Activated T-helper 2 cell treated with anti-CD3 and anti-CD28 coated beads, Interferon-gamma antibody, Interleukin-2, Interleukin-4, amounts not matched to agents 10 μg/mL and 5 μg/mL and 100 μg/mL, durations not matched to agents 14 hours and 24 hours and 36 hours (primary cell): ENCODE measurements at places on chromosomes 12 and 14.

- H3K27ac ChIP-seq, result no peak overlapping the region
- no peaks in the 10 kb centered on the region for H3K36me3 ChIP-seq
- DNase-seq, result no peak
- H3K4me1 ChIP-seq, result no peaks in the 10 kb centered on the region
- no peaks in the 10 kb centered on the region for H3K27me3 ChIP-seq
Observed at GRCh38 chr14:37133284-37133913, 39.0 kb downstream of the SLC25A21 start.

DNA sequence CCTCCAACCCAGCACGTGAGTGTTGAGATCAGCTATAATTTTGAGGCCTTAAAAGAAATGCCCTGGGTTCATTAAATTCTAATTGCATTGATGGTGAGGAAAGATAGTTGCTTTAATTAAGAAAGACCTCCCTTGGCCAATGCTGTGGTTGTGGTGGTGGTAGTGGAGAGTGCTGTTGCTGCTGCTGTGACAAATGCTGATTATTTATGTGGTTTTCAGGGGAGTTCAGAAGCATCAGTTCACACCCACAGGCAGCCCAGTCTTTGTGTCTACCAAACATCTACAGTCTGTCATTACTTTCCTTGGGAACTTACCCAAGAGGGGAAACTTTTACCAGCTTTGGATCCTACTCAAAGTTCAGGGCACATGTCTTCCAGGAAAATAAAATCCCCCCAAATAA, 178.4 kb upstream of the PARP11 start:
- peaks cover 5% of the 10 kb centered on the region for H3K4me1 ChIP-seq
- no peak overlapping the region for H3K4me3 ChIP-seq
- peaks cover 9% of the 10 kb centered on the region for H3K27me3 ChIP-seq
- DNase-seq, result no peak

GRCh38 chr12:75728826-75729225, 217.4 kb upstream of the KRR1 start:
- H3K36me3 ChIP-seq, result no peaks in the 10 kb centered on the region
- H3K27me3 ChIP-seq, result peaks cover 2% of the 10 kb centered on the region
- no peak overlapping the region for H3K27ac ChIP-seq
- DNase-seq, result no peak
- H3K4me1 ChIP-seq, result no peaks in the 10 kb centered on the region

GRCh38 chr14:74217672-74218448, 21.4 kb upstream of the VSX2 start:
- no peaks in the 10 kb centered on the region for H3K36me3 ChIP-seq
- no peak overlapping the region for H3K4me3 ChIP-seq
- H3K4me1 ChIP-seq, result no peaks in the 10 kb centered on the region
- H3K27me3 ChIP-seq, result peaks cover 8% of the 10 kb centered on the region
- H3K27ac ChIP-seq, result no peak overlapping the region

DNA sequence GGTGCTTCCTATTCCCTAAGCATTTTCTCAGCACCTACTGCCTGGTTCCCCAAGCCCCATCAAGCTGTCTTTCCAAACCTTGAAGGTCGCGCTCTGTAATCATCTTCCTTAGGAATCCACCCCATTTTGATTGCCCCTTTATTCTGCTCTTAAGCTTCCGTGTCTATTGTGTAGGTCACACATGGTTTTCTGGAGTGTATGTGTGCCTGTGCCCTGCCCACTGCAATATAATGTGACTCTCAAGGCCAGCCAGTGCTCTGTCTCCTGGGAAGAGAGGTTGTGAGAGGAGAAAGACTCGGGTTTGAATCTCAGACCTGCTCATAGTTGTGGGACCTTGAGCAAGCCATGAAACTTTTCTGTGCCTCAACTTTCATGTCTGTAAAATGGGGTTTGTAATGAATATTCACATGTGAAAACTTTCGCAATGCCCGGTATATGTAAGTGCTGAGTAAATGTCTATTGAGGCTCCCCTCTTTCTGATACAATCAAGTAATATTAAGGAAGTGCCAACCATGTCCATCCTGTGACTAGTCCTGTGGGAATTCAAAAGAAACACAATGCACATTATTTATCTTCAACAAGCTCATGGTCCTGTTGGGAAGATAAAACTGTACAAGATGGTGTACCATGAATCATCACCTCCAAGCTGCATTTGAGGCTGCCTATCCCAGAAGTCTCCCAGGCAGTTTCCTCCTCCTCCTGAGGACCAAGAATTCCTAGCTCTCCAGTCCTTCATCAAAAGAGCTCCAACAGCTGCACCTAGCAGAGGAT, 774 bp upstream of the KRT75 start:
- H3K4me3 ChIP-seq, result no peak overlapping the region
- H3K36me3 ChIP-seq, result no peaks in the 10 kb centered on the region
- H3K27ac ChIP-seq, result no peak overlapping the region
- H3K27me3 ChIP-seq, result peaks cover 2% of the 10 kb centered on the region

GRCh38 chr12:64098709-64099354, 123.3 kb downstream of the KICS2 start:
- no peak overlapping the region for H3K4me3 ChIP-seq
- no peaks in the 10 kb centered on the region for H3K27me3 ChIP-seq
- H3K4me1 ChIP-seq, result no peaks in the 10 kb centered on the region
- DNase-seq, result no peak

DNA sequence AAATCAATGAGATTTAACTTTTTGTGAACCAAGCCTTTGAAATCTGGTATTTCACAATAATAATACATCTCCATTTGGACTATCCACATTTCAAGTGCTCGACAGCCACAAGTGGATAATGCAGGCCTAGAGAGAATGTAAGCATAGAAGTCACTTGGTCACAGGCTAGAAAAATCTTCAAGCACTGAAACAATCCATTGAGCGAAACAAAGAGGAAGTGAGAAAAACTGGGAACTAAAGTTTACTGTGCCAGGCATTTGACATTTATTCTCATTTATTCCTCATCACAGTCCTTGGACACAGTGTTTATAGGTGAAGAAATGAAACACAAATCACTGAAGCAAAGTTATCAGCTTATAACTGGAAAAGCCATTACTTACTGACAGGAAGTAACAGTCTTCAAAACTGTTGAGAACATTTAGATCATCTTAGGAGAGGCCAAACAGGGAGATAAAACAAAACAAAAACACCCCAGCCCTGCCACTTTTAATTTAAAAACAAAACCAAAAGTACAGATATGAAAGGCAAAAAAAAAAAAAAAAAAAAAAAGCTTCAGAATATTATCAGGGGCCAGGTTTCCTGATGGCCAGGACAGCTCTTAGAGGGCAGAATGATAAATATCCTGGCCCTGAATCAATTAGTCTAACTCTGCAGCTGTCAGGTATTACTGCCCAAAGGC, 29.2 kb downstream of the GNS start:
- peak overlapping the region; percentile 83 for H3K27ac ChIP-seq
- no peaks in the 10 kb centered on the region for H3K27me3 ChIP-seq
- peaks cover 19% of the 10 kb centered on the region for H3K4me1 ChIP-seq
- DNase-seq, result no peak
- H3K4me3 ChIP-seq, result no peak overlapping the region

DNA sequence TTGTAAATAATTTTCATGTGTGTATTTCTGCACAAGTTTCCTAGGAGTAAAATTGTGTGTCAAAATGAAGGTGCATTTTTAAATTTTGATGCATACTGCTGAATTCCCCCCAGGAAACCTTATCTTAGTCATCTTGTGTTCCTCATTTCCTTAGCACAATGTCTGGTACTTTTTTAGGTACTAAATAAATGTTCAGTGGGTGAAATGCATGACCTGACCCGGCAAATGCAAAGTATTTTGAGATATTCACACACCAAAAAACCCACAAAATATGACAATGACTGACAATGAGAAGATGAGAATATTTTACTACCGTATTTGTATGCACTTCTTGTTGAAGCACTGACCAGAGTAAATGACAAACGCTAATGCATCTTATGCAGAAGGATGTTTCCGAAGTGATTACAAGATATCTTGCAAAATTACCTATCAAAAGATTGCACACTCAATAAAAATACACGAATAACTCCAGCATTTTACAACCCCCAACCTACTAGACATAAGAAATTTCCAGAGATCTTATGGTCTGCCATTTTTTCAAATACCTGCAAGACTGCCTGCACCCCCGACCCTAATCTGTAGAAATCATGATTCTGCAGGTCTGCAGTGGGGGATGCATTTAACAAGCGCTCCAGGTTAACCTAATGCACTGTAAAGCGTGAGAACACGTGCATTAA, 895 bp upstream of the PRKAB1 start:
- DNase-seq, result no peak
- H3K27ac ChIP-seq, result peak overlapping the region; percentile 75
- peaks cover 3% of the 10 kb centered on the region for H3K27me3 ChIP-seq

GRCh38 chr12:120110550-120111501, 5.7 kb downstream of the RAB35 start:
- peaks cover 44% of the 10 kb centered on the region for H3K4me1 ChIP-seq
- DNase-seq, result peak; percentile 50
- H3K36me3 ChIP-seq, result peaks cover 69% of the 10 kb centered on the region
- H3K27ac ChIP-seq, result peak overlapping the region; percentile 86
- H3K27me3 ChIP-seq, result no peaks in the 10 kb centered on the region

GRCh38 chr12:111407377-111408115, 1.8 kb downstream of the SH2B3 start:
- no peaks in the 10 kb centered on the region for H3K27me3 ChIP-seq
- DNase-seq, result no peak
- H3K27ac ChIP-seq, result peak overlapping the region; percentile 91
- H3K36me3 ChIP-seq, result peaks cover 27% of the 10 kb centered on the region
- H3K4me3 ChIP-seq, result peak overlapping the region; percentile 92

GRCh38 chr14:88043529-88044443, 38.9 kb downstream of the GPR65 start:
- no peaks in the 10 kb centered on the region for H3K27me3 ChIP-seq
- DNase-seq, result no peak
- peaks cover 4% of the 10 kb centered on the region for H3K36me3 ChIP-seq
- no peak overlapping the region for H3K4me3 ChIP-seq

- H3K36me3 ChIP-seq, result peaks cover 32% of the 10 kb centered on the region
- peaks cover 22% of the 10 kb centered on the region for H3K4me1 ChIP-seq
Observed at GRCh38 chr12:11133816-11134215, 628 bp downstream of the TAS2R30 start.

DNA sequence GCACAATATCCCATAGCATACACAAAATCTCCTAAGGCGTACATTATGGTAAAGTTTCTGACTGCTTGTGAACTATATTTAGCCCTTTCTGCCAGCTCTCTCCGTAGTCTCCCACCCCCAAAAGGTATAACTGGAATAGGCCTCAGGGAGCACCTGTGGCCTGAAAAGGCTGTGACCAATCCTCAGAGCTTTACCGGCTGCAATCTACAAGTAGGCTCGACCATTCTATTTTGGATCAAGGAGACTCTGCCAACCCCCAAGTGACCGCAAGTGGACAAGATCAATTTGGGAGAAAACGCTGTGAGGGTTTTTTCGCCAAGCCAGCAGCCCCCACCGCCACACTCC, 1.2 kb downstream of the PPTC7 start:
- H3K4me3 ChIP-seq, result peak overlapping the region; percentile 98
- peaks cover 70% of the 10 kb centered on the region for H3K4me1 ChIP-seq
- no peaks in the 10 kb centered on the region for H3K27me3 ChIP-seq
- H3K36me3 ChIP-seq, result peaks cover 27% of the 10 kb centered on the region

- H3K4me3 ChIP-seq, result no peak overlapping the region
- peaks cover 30% of the 10 kb centered on the region for H3K27me3 ChIP-seq
- no peak for DNase-seq
- H3K27ac ChIP-seq, result no peak overlapping the region
Observed at GRCh38 chr12:75825686-75826085, 205.9 kb downstream of the PHLDA1 start.

DNA sequence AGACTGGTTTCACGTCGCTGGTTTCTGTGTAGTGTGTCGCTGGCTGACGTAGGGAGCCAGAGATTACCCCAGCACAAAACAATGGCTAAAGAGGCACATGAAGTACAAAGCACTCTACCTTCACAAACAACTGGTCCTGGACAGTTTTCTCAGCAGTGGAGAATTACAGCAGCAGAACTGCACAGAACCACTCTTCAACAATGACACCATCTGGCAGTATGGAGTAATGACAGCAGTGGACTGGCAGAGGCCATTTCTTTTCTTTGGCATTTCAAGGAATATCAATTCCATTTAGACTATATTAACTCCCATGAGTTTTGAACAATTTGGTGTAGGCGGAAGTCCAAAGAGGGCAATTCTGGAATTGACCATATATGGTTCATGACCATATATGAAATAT, 1074.1 kb downstream of the AACS start:
- no peaks in the 10 kb centered on the region for H3K36me3 ChIP-seq
- H3K4me3 ChIP-seq, result no peak overlapping the region
- H3K27me3 ChIP-seq, result no peaks in the 10 kb centered on the region
- no peaks in the 10 kb centered on the region for H3K4me1 ChIP-seq
- no peak for DNase-seq

GRCh38 chr12:80353254-80353653, 90.8 kb upstream of the PTPRQ start:
- no peak overlapping the region for H3K4me3 ChIP-seq
- no peak for DNase-seq
- no peaks in the 10 kb centered on the region for H3K36me3 ChIP-seq
- no peaks in the 10 kb centered on the region for H3K27me3 ChIP-seq

DNA sequence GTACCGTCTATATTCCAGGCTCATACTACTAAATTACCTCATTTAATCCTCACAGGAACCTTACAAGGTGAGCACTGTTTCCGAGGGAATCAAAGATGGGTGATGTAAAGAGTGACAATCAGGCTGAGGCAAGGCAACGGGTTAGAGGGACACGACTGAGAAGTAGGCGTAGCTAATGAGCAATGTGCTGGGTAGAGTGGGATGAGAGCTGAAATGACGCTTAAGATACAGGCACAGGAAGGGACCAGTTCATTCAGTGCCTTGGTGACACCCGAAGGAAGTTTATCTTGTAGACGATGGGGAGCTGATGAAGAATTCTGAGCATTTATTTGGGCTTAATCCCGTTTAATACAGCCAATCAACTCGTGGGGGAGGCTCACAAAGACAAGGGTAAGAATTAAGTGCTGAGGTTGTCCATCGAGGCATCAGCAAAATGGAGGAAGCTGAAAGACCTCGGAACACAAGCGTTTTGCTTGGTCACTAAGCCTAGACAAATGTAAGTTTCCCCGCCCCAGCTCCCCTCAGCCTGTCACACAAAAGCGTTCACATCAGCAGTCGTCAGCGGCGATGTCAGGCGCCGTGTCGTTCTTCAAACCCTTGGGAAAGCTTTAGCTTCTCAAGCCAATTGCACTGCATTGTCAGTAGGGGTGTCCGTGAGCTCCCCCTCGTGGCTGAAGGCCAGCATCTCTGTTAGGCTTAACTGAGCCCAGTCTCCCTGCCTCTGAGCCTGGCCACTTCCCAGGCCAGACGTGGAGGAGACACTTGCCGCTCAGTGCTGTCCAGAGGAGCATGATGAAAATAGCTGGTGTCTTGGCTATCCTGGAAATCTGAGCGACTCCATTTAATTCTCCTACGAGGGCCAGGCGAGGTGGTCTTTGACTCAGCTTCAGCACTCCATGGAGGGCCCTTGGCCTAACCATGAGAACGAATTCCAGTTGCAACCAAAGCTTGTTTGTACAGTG, 288.5 kb upstream of the G2E3 start:
- no peaks in the 10 kb centered on the region for H3K36me3 ChIP-seq
- no peak overlapping the region for H3K27ac ChIP-seq
- no peaks in the 10 kb centered on the region for H3K4me1 ChIP-seq
- H3K27me3 ChIP-seq, result no peaks in the 10 kb centered on the region
- DNase-seq, result peak; percentile 48
